Fibroblast of skin of right quadriceps (primary cell): ENCODE measurements at places on chromosomes 5 and 9.

- DNase-seq, result no peak
These were observed 529 bp upstream of the NRARP start for GRCh38 chr9:137302449-137303150.

DNA sequence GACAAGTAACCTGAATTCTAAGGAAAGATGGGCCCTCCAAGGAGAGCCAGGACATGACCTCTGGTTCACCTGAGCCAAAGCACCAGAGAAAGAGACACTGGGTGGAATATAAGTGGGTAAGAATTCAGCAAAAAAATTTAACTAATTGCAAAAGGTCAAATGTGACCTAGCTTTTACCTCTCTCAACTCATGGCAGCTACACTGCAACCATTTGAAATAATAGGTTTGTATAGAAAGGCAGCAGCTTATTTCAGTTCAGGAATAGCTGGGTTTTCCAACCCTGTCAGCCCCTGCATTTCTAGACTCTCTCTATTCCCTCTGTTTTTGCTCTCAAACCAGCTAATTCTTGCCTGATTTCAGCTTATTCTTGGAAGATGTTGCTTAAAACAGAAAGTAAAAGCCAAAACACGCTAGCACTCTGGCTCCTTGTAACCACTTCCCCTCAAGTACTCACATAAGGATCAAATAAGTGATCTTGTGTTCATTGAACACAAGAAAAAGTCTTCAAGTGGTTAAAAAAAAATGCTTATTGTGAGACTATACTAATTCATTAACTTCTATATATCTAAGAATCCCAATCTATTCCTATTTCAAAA lies 101.1 kb upstream of the NR4A3 start:
- DNase-seq, result peak; percentile 31

DNA sequence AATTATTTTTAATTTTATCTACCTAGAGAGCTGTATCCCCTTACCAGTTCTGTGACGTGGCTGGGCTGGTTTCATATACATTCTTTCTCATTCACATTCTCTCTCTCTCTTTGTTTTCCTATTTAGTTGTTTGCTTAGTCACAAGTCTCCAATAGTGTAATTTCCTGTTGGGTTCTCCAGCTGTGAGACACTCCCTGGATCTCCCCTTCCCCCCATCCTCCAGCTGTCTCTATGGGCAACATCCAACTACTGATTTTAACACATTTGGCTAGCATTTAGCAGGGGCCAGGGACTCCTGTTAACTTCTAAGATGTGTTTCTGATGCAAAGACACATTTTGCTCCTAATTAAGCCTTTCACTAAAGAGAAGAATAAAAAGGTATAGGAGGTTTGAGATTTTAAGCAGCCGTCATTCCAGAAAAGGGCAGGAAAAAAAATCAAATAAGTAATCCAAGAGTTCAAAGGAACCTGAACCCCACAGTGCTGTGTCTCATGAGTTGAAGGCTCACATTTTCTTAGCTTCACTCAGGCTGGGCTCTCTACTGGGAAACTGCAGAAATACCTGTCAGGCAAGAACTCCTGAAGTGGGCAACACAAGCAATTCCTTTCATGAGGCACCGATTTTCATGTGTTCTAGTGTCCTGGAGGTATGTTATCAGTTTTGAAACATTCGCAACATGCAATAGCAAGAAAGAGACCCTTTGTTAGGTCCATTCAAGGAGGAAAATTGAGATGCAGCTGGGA lies 198.7 kb upstream of the C9orf72 start:
- peak; percentile 68 for DNase-seq

GRCh38 chr5:140344683-140345423 lies 1.6 kb downstream of the HBEGF start:
- peak; percentile 34 for DNase-seq

DNA sequence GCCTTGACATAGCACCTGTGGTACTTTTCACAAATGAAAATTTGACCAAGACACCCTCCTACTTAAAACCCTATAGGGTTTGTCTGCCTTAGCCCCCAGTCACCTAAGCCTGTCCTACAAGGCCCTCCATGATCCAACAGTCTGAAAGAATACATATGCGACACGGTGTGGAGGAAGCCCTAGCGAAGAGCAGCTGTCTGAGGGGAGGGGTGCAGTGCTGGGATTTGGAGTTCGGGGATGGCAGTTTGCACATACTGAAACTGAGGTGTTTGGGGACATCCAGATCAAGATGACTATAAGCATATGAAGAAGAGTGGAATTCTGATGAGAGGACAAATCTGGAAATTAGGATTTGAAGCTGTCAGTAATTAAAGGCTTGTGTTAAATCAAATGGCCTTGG lies 7.2 kb upstream of the MYORG start:
- no peak for DNase-seq

DNA sequence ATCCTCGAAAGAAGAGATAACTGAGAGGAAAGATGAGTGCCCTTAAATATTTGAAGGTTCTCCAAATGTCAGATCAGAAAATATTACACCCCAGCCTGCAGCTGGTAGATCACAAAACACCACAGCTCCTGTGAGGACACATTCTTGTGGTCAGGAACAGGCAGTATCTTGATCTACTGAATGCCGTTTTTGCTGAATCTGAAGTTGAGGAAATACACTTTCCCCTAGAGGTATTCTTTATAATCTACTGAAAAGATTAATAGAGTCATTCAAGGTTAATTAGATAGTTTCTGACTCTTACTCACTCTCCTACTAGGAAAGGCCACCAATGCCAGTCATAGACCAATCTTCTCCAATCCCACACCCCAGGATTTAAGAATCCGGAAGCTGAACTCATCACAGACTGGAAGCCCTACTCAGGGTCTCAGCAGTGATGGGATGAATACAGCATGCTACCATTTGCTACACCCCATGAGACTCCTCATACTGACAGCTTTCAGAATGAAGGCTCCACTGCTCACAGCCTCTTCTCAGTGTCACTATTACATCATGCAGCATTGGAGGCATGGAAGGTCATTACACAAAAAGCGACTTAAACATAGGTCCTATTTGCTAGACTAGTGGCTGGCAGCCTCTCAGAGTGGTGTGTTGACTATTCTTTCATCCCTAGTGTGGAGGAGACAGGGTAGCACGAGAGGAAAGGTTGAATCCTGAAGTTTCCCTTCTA lies 143.9 kb upstream of the SLC1A3 start:
- DNase-seq, result peak; percentile 59

DNA sequence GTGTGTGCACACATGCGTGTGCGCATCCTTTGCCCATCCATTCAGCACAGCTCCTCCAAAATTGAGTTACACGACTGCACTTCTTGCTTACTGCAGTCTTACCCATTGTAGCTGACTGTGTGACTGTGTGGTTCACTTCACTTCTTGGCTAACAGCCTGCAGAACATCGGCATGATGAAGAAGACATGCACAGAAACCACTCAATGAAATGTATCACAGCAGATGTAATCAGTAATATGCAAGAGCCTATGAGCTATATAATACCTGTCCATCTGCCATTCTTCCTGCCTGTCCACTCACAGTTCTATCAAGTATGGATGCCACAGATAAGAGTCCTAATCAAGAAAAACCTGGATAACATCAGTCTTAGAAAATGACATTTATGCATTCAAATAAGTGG lies 83.9 kb downstream of the TRPM3 start:
- DNase-seq, result no peak

- peak; percentile 63 for DNase-seq
These were observed at the start of gene FGFR4 for GRCh38 chr5:177086654-177087397. Gene FGFR4 (plus strand): TSS chr5:177086915. CDS start chr5:177089603, 2,688 bp downstream.

DNA sequence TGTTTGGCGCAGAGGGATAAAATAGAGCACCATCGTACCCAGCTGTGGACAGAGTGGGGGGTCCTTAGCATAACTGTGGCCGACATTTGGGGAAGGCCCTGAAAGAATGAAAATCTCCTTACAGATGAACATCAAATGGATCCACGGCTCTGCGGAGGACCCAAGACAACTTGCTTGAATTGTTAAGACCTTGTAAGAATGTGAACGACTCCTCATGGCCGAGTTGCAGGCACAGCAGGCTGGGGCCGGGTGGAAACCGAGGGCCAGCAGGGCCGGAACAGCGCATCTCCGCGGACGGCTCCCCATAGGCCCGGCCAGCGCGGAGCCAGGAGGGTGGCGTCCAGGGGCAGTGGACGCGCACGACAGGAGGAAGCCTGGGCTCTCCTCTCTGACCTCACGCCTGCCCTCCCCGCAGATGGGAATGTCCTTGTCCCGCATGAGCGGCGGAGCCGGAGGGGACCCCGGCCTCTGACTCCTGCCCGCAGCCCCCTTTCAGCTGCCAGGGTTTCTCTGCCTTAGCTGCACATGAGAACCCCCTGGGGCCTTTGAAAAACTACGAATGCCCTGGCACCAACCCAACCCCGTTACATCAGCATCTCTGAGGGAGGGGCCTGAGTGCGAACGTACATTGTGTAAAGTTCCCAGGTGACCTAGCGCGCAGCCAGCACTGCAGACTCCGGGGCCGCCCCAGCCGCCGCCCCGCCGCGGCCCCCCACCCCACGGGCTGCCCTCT lies 36.2 kb upstream of the PTCH1 start:
- DNase-seq, result peak; percentile 22

DNA sequence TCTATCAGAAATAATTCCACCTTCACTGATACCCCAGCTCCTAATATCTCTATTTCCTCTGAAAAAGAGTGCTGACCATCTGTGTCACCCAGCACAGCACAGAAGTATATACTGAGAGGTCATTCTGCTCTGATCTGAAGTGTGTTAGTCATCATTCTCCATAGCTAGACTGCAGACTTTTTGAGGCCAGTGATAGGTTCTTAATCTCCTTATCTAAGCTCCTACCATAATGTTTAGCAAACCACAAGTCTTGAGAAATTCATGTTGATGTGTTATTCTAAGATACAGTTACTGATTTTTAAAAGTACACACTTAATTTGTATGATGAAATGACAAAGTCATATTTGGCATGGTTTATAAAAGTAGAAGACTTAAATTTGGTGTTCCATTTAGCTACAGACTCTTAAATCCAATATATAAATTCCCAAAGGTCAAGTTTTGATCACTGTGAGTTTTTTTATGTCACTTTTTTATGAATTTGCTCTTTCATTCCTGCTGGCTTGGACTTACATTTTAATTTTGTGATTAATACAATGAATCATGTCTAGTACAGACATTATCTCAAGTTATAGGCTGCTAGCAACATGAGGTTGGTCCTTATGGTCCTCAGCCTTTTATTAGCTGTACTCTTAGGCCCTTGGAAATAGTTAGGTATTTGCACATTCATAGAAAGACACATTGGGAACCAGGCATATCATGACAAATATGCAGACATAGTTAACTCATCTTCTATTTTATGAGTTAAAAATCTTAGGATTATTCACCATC lies 380.8 kb downstream of the EBF1 start:
- peak; percentile 83 for DNase-seq

DNA sequence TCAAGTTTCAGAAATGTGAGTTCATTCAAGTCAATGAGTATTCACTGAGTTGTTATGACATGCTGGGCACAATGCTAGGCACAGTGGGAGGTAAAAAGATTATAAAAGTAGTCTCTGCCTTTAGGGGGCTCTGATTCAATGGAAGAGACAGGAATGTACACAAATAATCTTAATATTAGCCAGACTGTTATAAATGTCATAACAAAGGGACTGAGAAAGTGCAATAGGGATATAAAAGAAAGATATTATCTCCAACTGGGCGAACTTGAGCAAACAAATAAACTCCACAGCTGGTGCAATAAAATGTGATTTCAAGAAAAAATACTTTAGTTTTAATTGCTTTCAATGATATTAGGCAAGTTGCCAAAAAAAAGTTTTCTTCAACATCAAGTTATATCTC lies 755.2 kb downstream of the BRINP1 start:
- no peak for DNase-seq

DNA sequence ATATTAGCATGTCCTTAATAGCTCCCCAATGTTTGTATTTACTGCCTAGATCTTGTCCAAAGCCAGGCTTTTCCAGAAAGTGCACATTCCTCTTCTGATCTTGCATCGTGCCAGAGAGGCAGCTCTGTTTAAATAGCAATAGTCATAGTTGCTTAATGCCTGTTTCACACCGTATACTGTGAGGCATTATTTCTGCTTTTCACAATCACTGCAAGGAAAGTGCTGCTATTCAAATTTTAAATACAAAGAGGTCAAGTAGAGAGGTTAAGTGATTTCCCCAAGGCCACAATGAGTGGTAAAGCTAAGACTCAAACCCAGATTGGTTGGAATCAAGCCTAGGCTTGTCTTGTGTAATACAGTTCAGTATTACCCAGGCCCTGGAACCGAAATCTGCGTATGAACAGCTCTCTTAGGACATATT lies 153.6 kb downstream of the SNX18 start:
- DNase-seq, result peak; percentile 58

- no peak for DNase-seq
These were observed 33.1 kb upstream of the AFAP1L1 start for GRCh38 chr5:149238540-149238939.

DNA sequence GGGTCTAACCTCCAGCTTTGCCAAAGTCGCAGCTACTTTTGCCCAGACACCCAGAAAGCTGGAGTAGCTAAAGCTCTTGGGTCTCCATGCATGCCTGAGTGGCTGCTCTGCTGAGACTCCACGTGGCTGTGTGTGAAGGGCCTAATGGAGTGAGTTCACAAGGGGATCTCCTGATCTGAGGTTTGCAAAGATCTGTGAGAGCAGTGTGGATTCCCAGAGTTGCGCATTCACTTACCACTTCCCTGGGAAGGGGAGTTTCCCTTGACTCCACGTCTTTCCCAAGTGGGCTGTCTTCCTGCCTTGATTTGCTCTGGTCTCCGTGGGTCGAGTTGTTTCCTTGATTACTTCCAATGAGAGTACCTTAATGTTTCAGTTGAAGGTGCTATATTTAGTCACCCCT lies 17.6 kb upstream of the CDKN2B start:
- no peak for DNase-seq

DNA sequence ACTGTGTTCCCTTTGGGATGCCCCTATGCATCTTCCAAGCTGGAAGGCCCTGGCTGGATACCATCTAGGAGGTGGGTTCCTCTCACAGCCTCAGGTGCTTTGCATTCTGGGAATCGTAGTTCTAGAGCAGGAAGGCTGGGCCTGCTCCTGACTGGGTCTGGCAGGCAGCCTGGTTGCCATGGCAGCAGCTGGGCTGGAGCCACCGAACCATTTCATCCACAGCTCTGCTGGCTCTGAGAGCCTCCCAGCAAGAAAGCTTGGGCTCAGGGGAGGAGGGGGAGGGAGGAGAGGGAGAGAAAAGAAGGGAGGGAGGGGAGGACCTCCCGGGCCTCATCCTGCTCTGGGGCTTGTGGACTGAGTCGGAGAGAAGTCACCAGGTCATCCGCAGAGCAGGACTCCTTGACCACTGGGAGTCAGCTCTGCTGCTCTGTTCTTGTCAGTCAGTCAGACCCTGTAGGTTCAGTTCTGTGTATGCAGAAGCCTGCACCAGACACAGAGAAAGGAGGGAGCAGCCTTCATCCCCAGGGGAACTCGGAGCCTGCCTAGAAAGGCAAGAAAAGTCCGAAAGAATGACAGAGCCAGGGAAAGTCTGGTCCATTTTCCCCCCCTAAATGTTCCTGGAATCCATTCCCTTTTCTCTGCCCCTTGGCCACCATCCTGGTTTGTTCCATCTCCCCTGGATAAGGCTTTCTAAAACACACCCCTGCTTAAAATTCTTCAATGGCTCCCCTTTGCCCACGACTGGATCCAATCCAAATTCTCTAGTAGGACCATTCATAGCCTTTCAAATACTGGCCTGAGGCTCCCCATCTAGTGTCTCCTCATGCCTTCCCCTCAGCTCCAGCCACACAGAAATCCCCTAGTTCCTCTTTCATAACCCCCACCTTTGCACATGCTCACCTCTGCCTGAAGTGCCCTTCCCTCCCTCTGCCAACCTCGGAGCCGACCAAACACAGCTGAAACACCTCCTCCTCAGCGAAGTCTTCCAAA lies 65.4 kb upstream of the ARAP3 start:
- DNase-seq, result peak; percentile 21
